ENCODE measurements at places on chromosomes 3 and 15.

- DNase-seq: no peak
These were observed at the start of gene CSTA for GRCh38 chr3:122324871-122325323. TSS of gene CSTA (plus strand) at chr3:122325248. CDS start at chr3:122325293, 45 bp downstream.

DNA sequence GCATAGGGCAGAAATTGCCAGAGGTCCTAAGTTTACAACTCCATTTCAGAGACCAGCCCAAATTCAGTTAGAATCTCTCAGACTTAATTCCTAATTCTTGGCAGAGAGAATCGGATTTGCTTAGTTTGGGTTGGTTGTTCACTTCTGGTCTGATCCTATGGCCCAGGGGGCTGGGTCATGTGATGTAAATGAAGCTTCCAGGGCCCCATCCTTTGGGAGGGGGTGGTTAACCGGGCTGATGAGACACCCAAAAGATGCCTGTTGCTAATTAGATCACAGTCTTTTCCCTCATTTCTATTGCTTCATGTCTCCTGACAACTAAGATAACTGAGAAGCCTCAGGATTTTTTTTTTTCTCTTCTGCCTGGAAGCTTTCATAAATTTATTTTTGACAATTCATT, 11.1 kb upstream of the ZNF620 start:
- no peak for DNase-seq

DNA sequence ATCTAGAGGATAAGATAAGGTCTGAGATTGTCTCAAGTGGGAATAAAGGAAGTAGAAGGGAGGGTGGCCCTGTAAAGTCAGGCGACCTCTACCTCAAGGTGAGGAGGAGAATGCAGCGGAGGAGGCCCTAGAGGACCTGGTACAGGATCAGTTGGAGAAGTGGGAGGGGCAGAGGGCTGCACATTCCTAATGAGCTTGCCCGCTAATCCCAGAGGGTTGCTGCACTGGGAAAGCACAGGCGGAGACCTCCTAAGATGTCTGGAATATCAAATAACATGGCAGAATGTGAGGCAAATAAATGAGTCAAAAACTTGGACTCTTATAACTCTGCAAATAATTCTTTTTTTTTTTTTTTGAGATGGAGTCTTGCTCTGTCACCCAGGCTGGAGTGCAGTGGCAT, 30.2 kb upstream of the VPS8 start:
- no peak for DNase-seq

GRCh38 chr3:63964681-63965485, 52.7 kb upstream of the SCAANT1 start:
- no peak for DNase-seq

GRCh38 chr3:41125258-41125657, 74.0 kb upstream of the CTNNB1 start:
- peak; percentile 10 for DNase-seq

DNA sequence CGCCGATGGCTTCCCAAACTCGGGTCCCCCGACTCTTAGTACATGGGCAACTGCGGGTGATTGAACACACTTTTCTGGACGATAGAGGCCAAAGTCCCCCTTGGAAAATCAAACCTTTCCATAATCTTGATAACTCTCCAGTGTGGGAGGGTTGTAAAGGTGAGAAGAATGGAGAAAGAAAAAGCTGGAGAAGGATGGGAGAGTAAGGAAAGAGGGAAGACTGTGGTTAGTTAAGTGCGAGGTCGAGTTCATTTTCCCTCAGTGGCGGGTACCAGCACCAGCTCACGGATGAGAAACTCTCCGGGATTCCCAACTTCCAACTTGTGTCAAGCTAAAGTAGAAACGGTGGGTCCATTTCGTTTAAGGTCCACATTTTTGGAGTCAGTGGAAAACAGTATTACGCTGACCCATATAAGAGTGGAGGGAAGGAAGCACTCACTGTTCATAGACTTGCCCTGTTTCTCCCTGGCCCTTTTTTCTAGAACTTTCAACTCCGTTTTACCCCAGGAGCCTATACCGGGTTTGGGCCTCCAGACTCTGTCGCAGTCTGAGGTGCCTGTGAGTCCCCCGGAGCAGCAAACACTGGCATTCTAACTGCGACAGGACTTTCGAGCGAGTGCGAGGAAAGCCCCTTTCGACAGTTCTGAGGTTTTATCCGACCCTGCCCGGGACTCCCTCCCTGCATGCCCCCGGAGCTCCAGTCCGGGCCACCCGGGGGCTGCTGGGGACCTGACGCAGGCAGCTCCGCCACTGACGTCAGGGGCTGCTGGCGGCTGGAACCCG, 14.8 kb downstream of the ZIC1 start:
- no peak for DNase-seq

- DNase-seq: peak; percentile 94
These were observed 82.5 kb downstream of the TOP2B start for GRCh38 chr3:25582242-25582641.

- DNase-seq: peak; percentile 65
These were observed 63.2 kb downstream of the PXYLP1 start for GRCh38 chr3:141294848-141295247.

- DNase-seq: peak; percentile 96
These were observed 4.7 kb downstream of the BHLHE40 start for GRCh38 chr3:4983739-4984510.

GRCh38 chr3:158152186-158152585, 42.3 kb downstream of the RSRC1 start:
- peak; percentile 41 for DNase-seq

GRCh38 chr15:100308213-100308600, 33.6 kb downstream of the ADAMTS17 start:
- DNase-seq: no peak

- no peak for DNase-seq
These were observed 245.0 kb downstream of the KLF13 start for GRCh38 chr15:31571676-31572075.

DNA sequence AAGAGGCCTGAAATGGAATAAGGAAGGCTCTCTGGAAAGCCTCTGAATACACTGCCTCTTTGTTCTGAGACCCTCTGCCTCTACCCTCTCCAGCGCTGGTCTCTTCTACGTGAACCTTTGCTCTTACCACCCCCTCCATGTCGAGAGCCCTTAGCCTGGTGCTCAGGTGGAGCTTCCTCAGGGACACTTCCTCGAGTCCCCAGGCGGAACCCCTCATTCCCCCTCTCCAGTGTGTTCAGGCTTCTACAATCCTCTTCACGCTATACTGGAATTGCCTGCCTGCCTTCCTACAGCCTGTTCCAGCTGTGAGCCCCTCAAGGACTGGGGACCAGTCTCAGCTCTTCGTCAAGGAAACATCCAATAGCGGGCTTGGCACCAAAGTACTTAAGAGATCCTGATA, 7.4 kb downstream of the STIMATE start:
- DNase-seq: no peak

DNA sequence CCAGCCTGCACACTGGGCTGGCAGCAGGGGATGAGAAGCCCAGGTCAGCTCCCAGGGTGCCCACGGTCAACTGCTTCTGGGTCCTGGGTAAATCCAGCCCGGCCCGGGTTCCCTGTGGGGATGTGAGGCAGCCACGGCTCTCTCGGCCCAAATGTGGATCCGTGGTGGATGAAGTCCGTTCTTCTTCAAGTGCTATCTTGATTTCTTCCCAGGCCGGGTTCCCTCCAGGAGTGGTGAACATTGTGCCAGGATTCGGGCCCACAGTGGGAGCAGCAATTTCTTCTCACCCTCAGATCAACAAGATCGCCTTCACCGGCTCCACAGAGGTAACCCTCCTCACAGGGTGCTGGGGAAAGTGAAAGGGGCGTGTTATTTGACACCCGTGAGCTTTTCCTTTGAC, 16.1 kb downstream of the ALDH1A3 start:
- DNase-seq: no peak

- DNase-seq: no peak
These were observed 20.7 kb upstream of the PPP2R3A start for GRCh38 chr3:135944831-135945230.

- DNase-seq: no peak
These were observed 126.0 kb downstream of the ZNF609 start for GRCh38 chr15:64586259-64586870.

DNA sequence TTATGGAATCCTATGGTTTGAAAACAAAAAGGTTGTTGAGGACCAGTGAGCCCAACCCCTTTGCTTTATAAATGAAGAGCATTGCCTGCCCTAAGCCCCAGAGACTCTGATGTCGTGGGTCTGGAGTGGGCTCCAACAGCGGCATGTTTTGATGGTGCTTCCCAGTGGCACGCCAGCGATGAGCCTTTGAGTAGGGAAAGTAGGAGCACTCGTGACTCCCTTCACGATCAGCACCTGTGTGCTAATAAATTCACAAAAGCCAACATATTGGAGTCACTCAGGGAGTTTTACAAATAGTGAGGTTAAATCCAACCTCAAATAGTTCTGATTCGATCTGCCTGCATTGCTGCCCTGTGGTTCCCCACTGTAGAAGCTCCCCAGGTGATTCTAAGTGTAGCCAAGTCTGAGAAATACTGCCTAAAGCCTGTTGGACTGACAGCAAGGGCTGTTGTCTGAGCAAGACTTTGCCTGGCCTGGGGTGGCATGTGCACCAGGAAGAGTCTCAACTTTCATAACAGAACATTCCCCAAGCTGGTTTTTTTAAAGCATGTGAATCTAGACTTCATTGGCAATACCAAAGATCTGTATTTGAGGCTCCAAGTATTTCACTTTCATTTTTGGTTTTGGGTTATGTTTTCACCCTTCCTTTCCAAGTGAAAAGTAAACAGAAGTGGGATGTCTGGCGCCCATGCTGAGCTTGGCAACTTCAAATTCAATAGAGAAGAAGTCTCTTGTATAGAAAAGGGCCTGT, 9.9 kb downstream of the CCR5 start:
- no peak for DNase-seq

DNA sequence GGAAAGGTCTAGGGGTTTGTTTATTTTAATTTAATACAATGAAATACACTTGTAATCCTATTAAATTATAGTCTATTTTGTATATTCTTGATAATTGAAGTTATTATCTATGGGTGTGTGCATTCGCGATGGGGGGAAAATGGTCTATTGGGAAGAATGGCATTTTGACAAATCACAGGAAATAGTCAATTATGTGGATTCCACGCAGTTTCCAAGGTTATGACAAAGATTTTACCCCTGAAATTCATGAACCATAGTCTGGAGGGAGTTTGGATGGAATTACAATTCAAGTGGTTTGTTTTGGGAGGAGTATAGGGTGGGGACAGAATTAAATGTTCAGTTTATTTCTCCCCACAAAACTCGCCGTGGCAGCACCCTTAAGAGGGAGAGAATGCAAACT, 66.5 kb downstream of the RBMS3 start:
- DNase-seq: no peak

DNA sequence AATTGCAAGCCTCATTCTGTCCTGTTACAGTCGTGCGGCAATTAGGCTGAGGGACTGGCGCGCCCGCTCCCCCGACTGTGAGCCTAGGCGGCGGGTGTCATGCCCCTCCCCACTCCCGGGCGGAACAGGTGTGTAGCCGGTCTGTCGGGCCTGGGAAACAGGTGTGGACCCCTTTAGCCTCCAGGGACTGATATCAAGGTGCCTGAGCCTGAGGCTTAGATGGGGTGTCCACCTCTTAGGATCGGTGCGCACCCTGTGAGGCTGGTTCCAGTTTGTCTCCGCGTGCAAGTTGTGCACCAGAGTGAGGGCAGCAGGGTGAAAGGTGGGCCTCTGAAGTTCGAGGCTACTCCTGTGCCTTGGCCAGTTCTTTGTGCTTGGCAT, 686 bp downstream of the VPS8 start:
- no peak for DNase-seq

- no peak for DNase-seq
These were observed 5.1 kb downstream of the ABI3BP start for GRCh38 chr3:100988080-100988479.

DNA sequence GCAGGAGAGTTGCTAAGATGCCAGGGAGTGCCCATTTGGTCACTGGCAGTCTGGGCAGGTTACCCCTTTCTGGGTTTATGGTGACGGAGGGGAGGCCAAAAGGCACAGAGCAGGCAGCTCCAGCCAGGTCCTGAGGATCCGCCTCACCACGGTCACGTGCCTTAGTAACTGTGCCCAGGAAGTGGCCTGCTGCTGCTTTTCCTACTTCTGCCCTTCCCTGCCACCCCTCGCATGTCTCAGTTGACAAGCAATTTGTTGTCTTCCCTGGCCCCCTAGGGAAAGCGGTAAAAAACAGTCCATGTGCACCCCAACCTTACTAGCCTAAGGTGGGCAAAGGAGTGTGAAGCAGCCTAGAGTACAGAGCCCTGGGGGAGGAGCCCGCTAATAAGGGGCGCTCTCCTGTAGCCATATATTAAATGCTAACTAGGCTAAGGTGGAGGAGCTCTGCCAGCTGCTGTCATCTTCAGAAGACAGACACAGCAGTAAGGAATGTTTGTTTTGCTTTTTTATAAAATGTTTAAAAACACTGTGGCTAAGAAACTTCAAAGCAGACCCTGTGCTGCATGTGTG, 9.1 kb upstream of the LIPH start:
- no peak for DNase-seq

GRCh38 chr3:181623924-181624694, 87.6 kb upstream of the SOX2 start:
- DNase-seq: peak; percentile 57

DNA sequence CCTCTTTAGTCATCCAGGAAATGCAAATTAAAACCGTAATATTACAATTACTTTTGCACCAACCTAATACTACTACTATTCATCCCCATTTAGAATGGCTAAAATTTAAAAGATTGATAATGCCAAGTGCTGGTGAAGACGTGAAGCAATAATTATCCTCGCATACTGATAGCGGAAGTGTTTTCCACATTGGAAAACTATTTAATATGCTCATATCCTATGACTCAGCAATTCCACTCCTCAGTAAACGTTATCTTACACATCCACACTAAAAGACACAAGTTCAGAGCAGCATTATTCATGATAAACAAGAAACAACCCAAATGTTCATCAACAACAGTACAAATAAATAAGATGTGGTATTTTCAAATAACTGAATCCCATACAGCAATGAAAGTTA, 70.6 kb downstream of the VPS13C start:
- no peak for DNase-seq

- DNase-seq: no peak
These were observed 42.9 kb downstream of the DCUN1D1 start for GRCh38 chr3:182937293-182938051.
